ENCODE measurements at places on chromosomes 11 and 22.

DNA sequence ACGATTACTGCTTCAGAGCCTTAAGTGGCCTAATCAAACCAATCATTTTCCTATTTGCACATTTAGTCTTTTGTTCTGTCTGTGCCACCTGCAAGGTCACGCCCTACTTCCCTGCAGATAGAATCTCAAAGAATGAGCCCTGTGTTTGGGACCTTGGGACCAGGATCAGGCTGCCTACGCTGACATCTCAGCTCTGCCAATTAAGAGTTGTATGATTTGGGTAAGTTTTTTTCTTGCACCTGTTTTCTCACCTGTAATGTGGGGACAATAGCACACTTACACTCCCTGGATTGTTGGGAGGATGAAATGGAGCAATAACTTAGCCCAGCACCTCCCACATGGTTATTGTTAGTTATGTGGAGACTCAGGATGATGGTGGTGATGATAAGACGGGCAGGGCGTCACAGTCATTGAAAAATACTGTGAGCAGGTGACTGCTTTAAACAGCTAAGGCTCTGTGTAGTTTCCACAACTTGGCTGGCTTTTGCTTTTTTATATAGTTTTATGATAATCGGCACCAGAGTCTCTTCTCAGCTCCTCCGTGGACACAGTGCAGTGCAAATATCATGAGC, 155.0 kb downstream of the ADAMTS15 start:
- DNase-seq: no peak

DNA sequence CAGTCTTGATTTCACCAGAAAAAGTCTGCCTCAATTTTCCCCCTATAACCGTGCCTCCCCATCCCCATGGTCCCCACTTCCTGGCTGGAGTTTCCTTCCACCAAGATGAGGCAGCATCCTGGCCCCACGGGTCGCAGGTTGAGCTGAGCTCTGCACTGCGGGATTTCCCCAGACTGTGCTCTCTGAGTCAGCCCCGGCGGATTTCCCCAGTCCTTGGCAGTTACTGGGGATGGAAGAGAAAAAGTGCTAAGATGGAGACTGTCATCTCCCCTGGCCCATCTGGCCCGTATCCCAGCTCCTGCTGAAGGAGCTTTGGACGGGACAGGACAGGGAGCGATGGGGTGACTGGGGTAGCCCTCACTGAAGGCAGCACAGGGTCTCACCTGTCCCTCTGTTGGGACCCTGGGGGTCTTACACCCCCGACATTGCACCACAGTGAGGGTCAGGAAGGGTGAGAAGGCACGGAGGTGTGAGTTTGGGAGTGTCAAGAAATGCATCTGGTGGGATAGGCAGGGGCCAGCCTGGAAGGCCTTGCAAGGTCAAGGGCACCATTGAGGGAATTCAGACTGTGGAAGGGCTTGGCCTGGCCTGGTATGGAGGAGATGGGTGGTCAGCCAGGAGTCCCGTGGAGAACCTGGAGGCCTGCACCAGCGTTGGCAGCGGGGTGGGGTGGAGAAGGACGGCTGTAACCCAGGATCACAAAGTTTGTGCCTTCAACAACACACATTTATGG, 36.5 kb downstream of the NADSYN1 start:
- no peak for DNase-seq

DNA sequence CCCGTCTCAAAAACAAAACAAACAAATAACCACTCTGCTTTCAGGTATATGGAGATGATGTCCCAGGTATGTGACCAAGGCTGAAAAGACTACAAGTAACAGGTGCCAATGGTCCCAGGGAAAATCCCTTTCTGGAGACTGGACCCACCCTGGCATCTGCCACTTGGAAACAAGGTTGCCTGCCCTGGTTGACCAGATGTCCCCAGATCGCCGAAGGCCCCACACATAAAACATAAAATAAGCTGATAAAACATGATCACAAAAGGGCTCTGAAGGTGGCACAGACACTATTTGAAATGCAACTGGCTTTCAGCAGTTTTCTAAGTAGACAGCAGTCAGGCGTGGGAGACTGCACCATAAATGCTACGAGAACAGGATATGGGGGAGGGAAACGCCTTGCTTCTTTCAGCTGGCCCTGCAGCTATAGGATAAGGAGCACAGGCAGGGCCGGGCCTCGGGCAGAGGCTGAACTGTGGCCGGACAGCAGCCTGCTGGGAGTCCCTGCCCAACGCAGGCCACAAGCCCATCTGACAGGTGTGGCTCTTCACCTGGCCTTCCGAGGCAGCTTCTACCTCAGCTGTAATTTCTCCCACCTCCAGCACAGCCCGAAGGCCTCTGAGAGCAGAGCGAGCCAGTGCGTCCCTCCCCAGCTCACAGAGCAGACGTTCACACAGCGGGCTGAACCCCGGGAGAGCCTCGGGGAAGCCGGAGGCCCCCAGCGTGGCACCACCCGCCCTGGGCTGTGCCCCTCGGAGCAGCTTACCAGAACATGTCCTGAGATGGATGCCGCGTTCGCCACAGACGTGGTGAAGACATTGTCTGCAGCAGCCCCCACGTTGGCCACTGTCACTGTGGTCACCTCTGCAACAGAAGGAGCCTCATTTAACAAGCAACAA, 4.0 kb downstream of the DEAF1 start:
- no peak for DNase-seq

GRCh38 chr22:46815896-46816731, 53.7 kb downstream of the TBC1D22A start:
- no peak for DNase-seq

DNA sequence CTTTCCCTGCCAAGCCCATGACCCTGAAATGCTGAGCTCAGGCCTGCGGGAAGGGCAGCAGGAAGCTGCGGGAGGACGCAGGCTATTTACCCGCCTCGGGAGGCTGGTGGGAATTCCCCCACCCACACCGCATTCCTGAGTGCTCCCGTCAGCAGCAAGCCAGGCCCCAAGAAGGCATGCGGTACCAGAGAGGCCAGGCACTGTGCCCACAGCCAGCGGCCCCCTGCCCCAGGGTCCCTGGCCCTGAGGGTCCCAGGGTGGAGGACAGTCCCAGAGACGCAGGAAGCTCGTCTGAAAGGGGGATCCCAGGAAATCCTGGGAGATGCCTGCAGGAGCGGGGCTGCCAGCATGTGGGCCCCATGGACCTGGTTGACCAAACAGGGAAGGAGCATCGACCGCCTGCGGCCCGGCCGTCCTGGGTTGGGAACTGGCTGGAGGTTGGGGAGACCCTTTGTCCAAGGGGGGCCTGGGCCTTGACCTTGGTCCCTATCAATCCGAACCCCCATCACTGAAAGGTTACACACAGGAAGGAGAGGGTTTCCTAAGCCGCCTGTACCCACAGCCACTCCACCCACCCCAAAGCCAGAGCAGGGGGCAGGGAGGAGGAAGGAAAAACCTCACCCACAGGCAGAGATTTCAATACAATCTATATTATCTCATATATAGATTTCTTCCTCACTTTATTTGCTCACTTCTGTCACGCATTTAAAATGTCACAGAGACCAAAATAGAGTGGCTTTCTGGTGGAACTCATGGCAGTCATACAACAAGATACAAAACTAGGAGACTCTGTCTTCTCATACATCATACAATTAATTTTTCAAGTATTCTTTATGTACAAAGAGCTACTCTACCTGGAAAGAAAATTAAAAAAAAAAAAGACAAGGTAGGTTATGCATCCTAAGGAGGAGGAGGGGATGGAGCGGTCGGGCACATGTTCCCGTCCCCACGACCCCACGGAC, 17.1 kb downstream of the MAFF start:
- DNase-seq: no peak

GRCh38 chr11:8932564-8933180, at the start of gene C11orf16:
C11orf16 (minus strand) TSS chr11:8932947; CDS start chr11:8932308, 639 bp downstream.
- DNase-seq: no peak

DNA sequence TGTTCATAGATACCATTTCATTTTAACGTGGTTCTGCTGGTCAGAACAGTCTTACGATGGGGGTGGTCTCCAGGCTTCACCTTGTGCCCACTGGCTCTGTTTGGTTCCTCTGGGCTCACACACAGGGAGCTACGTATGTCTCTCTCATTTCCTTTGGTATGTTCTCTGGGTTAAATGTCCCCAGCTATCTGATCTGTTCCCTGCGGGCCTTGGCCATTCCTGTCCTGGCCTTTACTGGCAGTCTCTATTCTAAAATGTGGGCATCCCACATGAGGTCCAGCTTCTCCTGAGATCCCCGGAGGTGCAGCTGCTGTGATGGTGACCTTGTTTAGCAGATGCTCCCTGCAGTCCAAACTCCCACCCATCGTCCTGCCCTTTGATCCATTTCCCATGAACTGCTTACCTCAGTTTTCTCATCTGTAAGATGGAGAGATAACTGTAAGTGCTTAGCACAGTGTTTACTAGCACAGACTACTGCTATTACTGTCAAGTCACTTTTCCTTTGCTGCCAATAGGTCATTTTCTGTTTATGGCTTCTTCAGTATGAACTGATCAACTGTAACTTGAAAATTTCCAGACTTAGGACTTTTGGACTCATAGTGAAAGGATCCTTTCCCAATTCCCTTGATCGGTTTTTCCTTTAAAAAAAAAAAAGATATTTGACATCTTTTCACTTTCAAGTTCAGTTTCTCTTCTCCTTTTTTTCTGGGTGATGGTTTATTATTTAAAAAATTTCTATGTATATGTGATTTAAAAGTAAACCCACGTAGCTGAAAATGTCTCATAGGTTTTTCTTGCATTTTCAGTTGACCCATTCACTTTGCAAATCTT, 92.9 kb downstream of the PTPRJ start:
- no peak for DNase-seq

GRCh38 chr11:63998558-63999348, 12.5 kb downstream of the OTUB1 start:
- no peak for DNase-seq

GRCh38 chr11:61522881-61523280, 14.3 kb downstream of the LRRC10B start:
- no peak for DNase-seq

DNA sequence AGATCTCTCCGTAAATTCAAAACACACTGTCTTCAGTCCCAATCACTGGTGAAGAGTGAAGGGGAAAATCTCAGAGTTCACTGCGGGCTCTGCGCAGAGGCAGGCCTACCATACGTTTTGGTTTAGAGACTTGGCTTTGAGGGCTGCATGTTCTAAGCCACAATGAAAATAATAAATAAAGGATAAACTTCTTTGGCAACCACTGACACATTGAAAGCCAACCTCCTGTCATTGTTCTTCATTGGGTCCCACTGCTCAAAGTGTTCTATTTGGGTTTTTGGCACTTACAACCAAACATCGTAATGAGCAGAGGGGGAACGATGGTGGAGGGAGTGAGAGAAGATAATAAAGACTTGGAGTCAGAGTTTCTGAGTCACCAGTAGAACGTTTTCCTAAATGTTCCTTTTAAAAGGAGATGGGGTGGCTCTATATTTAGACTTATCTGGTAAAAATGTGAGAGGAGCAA, 472.9 kb downstream of the SOX6 start:
- DNase-seq: no peak

DNA sequence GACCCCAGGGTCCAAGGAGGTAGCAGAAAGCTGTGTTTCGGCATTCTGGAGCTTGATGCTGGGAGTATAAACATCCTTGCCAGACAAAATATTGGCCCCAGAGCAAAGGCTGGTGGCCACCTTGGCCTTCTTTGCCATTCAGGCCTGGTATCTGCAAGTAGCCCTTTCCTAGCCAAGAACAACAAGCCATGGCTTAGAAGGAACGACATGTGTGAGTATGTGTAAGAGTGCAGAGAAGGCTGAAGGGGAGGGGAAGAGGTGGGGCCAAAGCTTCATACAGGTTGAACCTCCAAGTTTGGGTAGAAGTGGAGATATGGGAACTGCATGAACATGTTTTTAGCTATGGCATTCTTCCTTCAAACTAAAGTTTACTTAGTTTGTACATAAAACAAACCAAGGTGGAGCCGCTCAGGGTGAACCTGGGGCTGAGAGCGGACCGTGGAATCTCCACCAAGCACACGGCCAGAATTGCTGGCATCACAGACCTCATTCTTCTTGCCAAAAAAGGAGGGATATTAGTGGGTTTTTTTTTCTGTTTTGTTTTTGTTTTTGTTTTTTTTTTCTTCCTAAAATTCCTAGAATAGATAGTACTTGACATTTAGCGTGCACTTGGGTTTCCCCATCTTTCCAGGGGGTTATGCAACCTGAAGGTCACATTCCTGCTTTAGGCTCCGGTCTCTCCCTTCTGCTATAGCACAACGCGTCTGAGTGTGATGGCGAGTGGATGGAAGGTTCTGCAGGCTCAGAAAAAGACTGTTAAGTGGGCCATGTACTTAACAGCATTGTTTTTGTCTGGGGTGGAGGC, 70.9 kb downstream of the ADAMTS15 start:
- no peak for DNase-seq

DNA sequence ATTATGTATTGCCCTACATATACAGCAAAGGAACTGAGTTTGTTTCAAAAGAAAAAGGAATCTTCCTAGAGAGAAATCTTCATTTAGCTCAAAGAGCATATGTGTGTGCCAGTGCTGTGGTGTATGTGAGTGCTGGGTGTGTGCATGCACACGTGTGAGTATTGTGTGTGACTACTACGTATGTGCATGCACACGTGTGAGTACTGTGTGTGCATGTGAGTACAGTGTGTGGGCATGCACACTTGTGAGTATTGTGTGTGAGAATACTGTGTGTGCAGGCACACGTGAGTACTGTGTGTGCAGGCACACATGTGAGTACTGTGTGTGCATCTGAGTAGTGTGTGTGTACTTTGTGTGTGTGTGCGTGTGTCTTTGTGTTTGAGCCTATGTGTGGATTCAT, 651.0 kb upstream of the B3GAT1 start:
- DNase-seq: no peak

DNA sequence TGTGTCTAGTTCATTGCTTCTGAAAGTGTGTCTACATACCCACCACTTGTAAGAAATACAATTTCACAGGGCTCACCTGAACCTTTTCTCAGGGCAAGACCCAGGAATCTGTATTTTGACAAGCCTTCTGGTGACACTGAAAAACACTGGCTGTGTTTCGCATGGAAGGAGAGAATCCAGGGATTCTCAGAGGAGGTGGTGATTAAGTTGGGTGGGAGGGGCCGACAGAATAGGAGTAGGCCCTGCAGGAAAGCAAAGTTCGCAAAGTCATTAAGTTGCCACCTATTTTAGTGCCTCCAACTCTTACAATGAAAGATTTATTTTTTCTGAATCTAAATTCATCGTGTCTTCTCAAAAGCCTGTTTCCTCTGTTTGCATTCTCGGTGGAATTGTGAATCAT, 186.8 kb downstream of the FAT3 start:
- DNase-seq: no peak

GRCh38 chr22:33014621-33015020, 43.6 kb downstream of the SYN3 start:
- DNase-seq: no peak

Measured in naive B cell (primary cell).